ENCODE measurements at places on chromosomes 5 and 9.

DNA sequence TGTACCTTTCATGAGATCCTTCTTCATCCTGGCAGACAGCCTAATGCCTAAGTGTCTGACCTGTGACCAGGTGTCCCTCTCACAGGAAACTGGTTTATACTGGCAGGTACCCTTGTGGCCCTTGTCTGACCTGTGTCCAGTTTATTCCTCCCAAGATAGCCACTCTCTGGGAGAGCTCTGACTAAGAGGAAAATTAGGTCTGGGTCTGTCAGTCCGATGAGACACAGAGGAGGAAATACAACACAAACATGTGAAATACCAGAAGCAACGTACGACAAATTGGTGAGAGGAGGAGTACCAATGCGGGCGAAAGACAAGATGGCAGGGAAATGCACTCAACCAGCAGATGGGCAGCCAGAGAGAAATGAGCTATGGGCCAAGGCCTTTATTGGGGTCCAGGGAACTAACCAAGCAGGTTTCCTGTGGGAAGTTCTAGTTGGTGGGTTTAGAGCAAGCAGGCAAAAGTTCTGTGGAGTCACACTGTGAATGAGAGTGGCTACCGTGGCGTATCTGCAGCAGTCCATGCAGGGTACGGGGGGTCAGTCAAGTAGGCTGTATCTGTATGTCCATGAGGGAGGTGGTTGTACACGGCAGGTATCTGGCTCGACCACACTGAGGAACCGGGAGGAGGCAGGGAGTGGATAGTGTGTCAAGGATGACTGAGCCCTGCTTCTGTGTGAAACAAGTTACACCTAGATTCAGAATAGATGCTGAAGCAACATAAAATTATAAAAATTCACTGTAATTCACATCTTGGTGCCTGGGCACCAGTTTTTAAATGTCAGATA lies 109.0 kb downstream of the MLLT3 start:
- no peak for DNase-seq

GRCh38 chr9:114417511-114417910 lies 29.7 kb upstream of the AKNA start:
- DNase-seq = no peak

DNA sequence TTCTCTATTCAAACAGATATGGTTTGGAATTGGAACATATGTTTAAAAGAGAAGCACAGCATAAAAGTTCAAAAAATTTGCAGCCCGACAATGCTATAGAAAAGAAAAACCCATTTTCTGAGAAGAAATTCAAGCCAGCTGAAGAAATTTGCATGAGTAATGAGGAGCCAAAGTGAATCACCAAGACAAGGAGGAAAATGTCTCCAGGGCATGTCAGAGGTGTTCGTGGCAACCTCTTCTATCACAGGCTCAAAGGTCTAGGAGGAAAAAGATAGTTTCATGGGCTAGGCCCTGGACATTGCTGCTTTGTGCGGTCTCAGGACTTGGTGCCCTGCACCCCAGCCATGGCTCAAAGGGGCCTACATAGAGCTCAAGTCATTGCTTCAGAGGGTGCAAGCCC lies 134.8 kb upstream of the ADAMTS16 start:
- no peak for DNase-seq

DNA sequence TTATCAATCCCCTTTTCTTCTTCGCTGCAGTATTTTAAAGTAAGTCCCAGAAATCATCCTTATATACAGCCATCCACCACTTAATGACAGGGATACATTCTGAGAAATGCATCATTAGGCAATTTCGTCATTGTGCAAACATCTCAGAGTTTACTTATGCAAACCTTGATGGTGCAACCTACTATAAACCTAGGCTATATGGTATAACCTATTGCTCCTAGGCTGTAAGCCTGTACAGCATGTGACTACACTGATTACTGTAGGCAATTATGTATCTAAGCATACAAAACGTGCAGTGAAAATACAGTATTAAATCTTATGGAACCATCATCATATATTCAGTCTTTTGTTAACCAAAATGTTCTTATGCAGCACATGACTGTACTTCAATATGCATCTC lies 36.8 kb downstream of the SAXO1 start:
- no peak for DNase-seq

DNA sequence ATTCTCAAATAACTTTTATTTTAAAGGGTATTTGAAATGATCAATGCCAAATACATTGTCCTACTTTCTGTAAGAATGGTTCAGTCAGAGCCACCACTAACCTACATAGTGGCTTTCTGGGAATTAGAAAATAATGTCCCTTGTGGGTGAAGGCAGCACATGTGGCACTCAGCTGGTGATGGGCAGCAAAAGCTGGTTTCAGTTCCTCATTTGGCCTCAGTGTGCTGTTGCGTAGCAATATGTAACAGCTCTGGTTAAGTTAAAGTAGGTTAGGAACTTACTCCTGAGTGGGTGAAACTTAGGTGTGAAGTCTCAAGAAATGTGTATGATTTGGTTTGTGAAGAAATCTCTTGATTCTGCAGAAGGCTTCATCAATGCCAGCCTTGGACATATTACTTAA lies 99.6 kb upstream of the SPEF2 start:
- DNase-seq = no peak

GRCh38 chr5:11602298-11602697 lies 301.9 kb downstream of the CTNND2 start:
- no peak for DNase-seq

- no peak for DNase-seq
Observed at GRCh38 chr9:82991671-82992070, 71.3 kb downstream of the RASEF start.

- DNase-seq = no peak
Observed at GRCh38 chr5:94469894-94470329, 148.5 kb downstream of the KIAA0825 start.

- DNase-seq = no peak
Observed at GRCh38 chr5:78600687-78601414, 47.7 kb downstream of the LHFPL2 start.

GRCh38 chr5:57601996-57602395 lies 119.4 kb upstream of the ACTBL2 start:
- no peak for DNase-seq

DNA sequence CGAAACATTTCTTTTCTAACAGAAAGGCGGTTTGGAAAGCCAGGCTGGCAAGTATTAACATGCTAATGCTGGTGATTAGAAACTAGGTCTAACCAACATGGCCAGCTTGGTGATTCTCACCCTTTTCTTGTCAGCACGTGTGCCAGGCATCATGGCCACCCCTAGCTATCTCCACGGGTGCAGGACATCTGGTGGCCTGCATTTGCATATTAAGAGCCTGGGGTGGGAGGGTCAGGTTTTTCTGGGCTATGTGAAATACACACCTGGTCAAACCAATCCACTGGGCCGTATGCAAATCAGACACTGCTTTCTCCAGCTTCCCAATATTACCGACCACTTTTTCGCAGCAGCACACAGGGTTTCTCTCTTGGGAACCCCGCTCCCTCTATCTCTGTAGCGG lies 612.1 kb downstream of the PTPRD start:
- no peak for DNase-seq

- DNase-seq = no peak
Observed at GRCh38 chr9:129368444-129368978, 190.4 kb upstream of the IER5L start.

GRCh38 chr9:121651295-121652020 lies at the start of gene DAB2IP:
Gene DAB2IP, plus strand, starts transcription at chr9:121651634. Its CDS starts 142 bp downstream, at chr9:121651776.
- DNase-seq = no peak

DNA sequence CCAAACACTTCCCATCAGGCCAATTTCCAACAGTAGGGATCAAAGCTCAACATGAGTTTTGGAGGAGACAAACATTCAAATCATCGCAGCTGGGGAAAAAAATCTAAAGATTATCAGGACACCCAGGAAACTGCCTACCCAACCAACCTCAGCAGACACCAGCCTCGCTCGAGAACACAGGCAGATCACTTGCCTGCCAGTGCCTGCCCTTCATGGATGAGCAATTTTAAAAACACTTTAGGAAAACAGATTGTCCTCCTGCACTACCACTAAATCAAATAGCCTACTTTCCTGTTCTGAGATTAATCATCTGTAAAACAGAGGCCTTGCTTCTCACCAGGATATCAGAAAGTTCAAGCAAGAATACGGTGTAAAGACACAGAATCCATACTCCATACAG lies 14.7 kb upstream of the TMEM174 start:
- no peak for DNase-seq

- no peak for DNase-seq
Observed at GRCh38 chr5:139188558-139189270, 9.5 kb downstream of the SIL1 start.
